Left renal cortex interstitium (tissue), 4 donors: ENCODE measurements at places on chromosomes 7 and 10. TPM values are rescaled to one million over a fixed set of nuclear protein-coding genes. Genes with fewer than 3 reads are reported as not detected.

The GBX1 gene
- 0.17 TPM for polyA plus RNA-seq

The CYP2C19 gene
- not detected for polyA plus RNA-seq

The SEC23IP gene
- 73.9 TPM for polyA plus RNA-seq

The THNSL1 gene
- polyA plus RNA-seq = 16.6 TPM

The SPDYE6 gene
- 6.7 TPM for polyA plus RNA-seq

The PHKG1 gene
- 2.5 TPM for polyA plus RNA-seq

The SORCS1 gene
- polyA plus RNA-seq = 8.3 TPM

The LZTS2 gene
- 75.3 TPM for polyA plus RNA-seq

The HMX2 gene
- polyA plus RNA-seq = 2.9 TPM

The CLDN3 gene
- polyA plus RNA-seq = 77.8 TPM

- DNase-seq = peak; percentile 27
Observed at GRCh38 chr7:131745390-131746248, 189.2 kb upstream of the PODXL start.

GRCh38 chr10:3231951-3232730 lies 59.6 kb upstream of the PITRM1 start:
- no peak for DNase-seq

DNA sequence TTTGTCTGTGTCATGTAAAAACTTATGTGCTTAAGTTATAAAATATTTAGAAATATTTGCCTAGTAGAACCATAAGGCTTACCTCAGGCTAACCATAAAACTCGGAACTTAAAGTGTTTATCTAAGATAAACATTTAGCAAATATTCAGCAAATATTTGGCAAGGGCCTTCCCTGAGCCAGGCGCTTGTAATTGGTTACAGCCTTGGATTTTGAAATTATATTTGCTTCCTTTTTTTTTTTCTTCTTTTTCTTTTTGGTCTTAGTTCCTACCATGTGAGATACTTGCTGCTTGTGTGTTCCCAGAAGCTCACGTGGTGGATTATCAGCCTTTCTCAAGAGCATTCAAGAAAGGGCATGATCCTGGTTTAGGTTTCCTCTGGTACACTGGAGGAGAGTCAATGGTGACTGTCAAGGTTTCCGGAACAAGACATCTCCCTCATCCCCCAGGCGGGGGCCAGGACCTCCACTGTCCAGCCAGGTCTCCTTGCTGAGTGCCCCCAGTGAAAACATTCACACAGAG lies 5.2 kb upstream of the BRI3 start:
- no peak for DNase-seq

- DNase-seq = no peak
Observed at GRCh38 chr10:121667948-121668313, 69.7 kb upstream of the FGFR2 start.

DNA sequence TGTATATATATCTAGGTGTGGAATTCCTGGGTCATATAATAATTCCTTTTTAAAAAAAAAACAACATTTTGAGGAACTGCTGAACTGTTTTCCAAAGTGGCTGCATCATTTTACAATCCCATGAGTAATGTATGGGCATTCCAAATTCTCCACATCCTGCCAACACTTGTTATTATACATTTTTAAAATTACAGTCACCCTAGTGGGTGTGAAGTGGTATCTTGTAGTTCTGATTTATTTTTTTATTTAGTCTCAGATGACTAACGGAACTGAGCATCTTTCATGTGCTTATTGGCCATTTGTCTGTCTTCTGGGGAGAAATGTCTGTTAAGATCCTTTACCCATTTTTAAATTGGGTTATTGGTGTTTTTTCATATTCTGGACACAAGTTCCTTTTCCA lies 12.0 kb upstream of the KLHL7 start:
- no peak for DNase-seq

DNA sequence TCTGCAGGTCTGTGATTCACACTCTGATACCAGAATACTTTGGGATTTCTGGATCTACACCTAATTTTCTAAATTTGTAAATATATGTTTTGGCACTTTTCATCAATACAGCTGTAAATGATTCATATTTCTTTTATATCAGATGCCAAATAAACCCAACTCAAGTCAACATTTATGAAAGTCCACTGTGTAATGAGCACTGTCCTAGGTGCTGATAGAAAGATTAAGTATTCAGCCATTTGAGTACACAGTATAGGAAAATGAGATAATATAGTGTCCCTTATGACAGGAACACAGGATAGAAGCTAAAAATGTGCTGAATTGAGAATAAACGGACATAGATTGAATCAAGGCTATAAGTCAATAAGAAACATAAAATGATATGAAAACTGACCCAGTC lies 6.4 kb downstream of the ANXA7 start:
- no peak for DNase-seq

- DNase-seq = no peak
Observed at GRCh38 chr7:92876836-92877235, 40.5 kb upstream of the CDK6 start.

- DNase-seq = no peak
Observed at GRCh38 chr7:5528815-5529442, 105.3 kb upstream of the TNRC18 start.

GRCh38 chr10:71712572-71713134 lies 6.9 kb downstream of the C10orf105 start:
- no peak for DNase-seq

DNA sequence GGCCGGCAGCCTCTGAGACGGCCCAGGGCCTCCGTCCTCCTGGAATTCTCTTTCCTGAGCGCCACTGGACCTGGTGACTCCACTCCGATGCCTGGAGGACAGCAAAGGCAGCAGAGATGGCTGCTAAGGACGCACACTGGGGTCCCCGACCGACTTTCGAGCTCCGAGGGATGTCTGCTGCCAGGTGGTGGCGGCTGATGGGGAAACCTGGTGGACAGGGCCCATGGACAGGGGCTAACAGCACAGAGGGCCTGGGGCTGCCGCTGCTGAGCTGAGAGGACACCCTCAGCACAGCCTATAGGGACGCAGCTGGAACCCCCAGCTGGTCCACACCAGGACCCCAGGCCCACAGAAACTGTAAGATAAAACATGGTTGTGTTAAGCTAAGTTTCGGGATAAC lies 366.3 kb downstream of the DNAJB6 start:
- DNase-seq = no peak

DNA sequence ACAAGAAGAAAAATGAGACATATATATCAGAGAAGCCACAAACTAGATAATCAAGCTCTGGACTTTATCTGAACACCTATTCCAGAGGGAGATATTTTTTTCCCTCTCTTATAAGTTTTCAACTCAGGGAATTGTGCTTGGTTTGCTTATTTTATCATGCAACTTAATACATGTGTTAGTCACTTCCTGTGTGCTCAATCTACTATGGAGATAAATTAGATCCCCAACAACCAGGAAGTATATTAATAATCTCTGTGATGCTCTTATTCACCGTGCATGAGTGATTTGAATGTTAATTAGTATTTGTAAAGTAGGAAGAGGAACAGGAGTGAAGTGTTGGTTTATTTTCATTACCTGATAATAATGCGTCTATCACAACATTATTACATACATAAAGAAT lies 38.8 kb upstream of the ZNF365 start:
- DNase-seq = no peak

DNA sequence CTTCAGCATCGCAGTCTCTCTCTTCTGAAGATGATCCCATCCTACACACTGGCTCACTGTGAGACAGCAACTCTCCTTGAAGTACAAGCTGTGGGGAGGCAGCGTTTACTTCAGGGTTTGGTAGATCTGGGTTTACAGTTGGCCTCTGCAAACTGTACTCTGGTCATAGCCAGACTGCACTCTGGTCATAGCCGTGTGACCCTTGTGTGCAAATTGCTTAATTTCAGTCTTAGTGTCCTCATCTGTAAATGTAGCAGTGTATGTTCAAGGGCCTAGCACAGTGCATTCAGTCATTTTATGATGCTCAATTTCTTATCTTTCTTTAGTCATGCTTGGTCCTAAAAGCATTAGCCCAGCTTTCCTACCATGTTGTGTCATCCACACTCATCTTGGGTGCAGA lies 188.2 kb downstream of the LRMDA start:
- no peak for DNase-seq

DNA sequence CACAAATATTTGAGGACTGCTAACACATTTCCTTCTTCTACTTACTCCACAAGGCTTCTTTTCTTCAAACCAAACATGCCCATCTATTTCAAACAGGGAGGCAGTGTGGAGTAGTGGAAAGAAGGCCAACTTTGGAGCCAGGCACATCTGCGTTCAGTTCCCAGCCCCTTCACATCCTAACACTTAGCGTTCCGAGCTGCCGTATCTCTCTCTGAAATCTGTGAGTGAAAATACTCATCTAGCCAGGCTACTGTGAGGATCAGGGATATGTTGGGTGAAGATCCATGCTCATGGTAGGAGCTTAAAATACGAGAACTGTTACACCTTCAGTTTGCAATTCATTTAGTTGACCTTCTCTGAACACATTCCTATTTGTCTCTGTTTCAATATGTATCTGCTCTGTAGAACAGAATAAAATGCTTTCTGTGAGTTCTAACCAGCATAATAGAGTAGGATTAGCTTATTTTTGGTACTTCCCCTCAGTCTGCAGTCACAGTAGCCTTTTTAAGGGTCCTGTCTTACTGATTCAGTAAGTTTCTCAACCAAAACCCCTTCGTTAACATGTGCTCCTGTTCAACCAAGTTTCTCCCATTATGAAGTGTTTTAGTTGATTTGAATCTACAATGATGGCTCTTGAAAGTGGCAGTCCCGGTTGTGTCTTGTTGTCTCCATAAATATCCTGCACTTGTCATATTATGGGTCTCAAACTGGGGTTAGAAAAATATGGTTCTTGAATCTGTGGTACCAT lies 3.3 kb upstream of the MEST start:
- no peak for DNase-seq

GRCh38 chr7:47610506-47611044 lies 28.7 kb upstream of the TNS3 start:
- DNase-seq = no peak

DNA sequence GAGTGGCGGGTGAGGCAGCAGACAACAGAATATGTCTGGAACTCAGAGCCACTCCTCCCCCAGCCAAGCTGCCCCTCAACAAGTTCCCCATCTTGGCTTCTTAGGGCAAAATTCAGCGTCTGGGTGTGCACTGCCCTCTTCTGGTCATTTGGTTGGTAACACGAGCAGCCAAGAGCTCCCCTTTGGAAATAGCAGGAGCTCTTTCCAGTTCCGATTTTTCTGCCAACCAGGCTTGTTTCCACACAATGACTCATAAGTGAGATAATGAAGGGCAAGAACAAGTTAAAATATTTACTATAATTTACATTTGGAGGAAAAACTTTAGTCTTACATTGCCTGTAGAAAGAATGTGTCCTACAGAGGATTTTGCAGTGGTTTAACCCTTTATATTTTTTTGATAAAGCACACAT lies 70.5 kb downstream of the ADCYAP1R1 start:
- DNase-seq = no peak

DNA sequence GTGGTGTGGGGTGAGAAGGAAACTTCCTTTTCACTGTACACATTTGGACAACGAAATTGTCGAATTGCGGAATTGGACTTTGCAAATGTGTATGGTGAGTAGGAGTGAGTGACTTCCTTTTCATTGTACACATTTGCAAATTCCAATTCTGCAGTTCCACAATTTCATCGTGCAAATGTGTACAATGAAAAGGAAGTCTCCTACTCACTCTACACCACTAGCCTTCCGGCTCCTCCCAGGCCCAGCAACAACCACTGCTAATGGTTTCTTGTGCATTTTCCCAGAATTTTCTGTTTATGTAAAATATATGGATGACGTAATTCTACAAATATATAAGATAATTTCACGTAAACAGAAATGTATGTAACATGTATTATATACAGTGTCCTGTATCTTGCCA lies 118.5 kb downstream of the ARL4A start:
- DNase-seq = no peak

DNA sequence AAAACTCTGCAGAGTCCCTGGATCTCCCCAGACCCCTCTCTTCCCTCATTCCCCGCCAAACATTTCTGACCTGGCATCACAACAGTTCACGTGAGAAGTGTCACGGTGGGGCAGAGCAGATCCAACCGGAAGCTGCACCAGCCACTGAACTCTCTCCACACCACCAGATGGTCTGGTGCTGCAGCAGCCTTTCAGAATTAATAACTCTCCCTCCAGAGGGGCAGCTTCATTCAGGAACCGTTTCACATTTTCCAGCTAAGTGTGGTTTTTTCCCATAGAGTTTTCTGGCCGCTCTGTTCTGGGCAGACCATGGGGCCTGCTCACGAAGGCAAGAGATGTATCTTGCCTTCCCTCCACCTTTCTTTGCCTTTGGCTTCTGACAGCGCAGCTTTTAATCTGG lies 486.7 kb upstream of the GALNT17 start:
- no peak for DNase-seq

- no peak for DNase-seq
Observed at GRCh38 chr10:93993414-93993781, 333 bp upstream of the PLCE1 start.

GRCh38 chr7:77839919-77840318 lies 41.3 kb downstream of the PHTF2 start:
- DNase-seq = no peak

DNA sequence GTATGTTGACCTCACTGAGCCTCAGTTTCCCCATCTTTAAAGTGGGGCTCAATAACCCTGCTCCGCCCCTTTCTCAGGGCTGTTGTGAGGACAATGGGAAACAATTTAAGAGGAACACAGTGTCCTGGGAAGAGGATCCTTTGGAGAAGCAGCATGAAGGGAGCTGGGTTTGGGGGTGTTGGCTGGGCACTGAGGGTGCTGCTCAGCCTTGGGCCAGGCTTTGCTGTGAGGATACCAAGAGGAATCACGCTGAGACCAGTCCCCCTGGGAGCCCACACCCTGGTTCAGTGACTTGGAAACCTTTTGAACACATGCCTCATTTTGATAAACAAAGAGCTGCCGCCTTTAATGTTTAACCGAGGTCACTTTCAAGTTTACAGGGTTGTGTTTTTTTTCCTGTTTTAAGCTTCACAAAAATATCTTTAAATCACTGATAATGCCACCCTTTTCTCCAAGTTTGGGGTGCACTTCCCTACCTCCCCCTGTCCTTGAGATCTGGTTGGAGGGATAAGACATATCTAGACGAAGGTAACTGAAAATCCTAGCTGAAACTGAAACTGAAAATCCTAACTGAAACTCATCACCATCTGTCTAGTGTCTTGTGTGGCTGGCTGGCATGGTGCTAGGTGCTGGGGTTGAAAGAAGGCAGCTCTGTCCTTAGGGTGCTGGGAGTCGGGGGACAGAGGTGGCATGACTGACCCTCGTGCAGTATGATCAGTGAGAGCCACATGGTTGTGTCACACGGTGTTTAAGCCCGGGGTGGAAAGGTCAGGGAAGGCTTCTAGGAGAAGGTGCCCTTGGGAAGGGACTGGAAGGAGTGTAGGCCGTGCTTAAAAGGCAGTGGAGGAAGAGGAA lies 27.7 kb downstream of the ZNF775 start:
- no peak for DNase-seq

DNA sequence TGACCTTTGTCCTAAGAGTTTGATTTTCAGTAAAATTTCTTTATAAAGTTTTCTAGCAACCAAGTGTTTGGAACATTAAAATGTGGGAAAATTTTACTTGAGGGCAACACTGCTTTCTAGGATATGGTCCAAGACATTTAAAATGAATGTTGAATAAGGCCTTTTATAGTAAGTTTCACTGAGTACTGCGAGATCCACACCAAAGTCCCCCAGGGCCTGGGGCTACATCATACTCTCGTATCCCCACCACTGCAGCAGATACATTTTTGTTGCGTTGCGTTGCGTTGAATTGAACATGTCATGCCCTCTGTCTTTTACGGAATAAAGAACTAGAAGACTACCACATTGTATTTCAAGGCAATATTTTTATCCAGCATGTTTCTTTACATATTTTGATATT lies 44.5 kb downstream of the PRTFDC1 start:
- DNase-seq = no peak

- no peak for DNase-seq
Observed at GRCh38 chr7:101681170-101682007, 52.3 kb upstream of the MYL10 start.
